ENCODE measurements at places on chromosomes 12 and 14. TPM values are rescaled to one million over a fixed set of nuclear protein-coding genes. Genes with fewer than 3 reads are reported as not detected.

- peaks cover 12% of the 10 kb centered on the region for H3K4me1 ChIP-seq
- H3K27ac ChIP-seq = no peak overlapping the region
- H3K36me3 ChIP-seq = no peaks in the 10 kb centered on the region
- DNase-seq = no peak
Observed at GRCh38 chr12:15726027-15726877, 62.9 kb downstream of the EPS8 start.

- peaks cover 5% of the 10 kb centered on the region for H3K4me1 ChIP-seq
- no peaks in the 10 kb centered on the region for H3K36me3 ChIP-seq
- H3K27ac ChIP-seq = no peak overlapping the region
- H3K4me3 ChIP-seq = no peak overlapping the region
- DNase-seq = no peak
Observed at GRCh38 chr12:26185532-26186320, 9.6 kb upstream of the SSPN start.

The NCAPD2 gene
- total RNA-seq = 52.8 TPM

The RNU4-1 gene
- under 0.01 TPM for total RNA-seq

The ACSS3 gene
- 1.4 TPM for total RNA-seq

The FSCB gene
- not detected for total RNA-seq

DNA sequence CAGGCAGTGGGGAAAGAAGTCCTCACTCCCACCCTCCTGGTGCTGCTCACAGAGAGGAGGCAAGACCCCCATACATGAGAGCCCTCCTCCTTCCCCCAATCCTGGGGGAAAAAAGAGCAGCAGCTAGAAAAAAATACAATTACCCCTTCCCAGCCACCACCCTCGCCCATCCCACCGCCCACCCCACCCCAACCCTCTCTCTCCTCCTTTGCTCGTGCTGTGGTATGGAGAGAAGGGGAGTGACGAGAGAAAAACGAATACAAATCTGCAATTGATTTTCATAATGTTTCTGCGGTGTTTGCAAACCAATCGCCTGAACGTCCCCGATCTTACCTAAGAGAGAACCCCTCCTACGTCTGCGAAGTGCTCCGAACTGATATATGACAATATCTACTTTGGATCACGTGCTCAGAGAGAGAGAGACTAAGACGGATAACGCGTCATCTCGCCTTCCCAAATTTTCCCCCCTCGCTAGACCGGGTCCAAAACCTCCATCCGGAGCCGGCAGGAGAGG is at the start of gene HOXC11:
Gene HOXC11, plus strand, starts transcription at position 405 of the 514 bp plus-strand sequence. CDS start 116 bp downstream, outside the sequence.
- H3K4me3 ChIP-seq = no peak within 1 kb of the TSS
- peaks cover 2% of the 10 kb centered on the region for H3K4me1 ChIP-seq
- H3K27ac ChIP-seq = no peak within 1 kb of the TSS
- peaks cover 98% of the 10 kb centered on the region for H3K27me3 ChIP-seq
- no peak for DNase-seq

- no peak overlapping the region for H3K27ac ChIP-seq
- DNase-seq = no peak
- no peaks in the 10 kb centered on the region for H3K27me3 ChIP-seq
- H3K4me1 ChIP-seq = no peaks in the 10 kb centered on the region
Observed at GRCh38 chr12:81221681-81222080, 143.8 kb downstream of the ACSS3 start.

The STAC3 gene
- 0.18 TPM for total RNA-seq

The OR11H6 gene
- not detected for total RNA-seq

- no peaks in the 10 kb centered on the region for H3K36me3 ChIP-seq
- peaks cover 5% of the 10 kb centered on the region for H3K4me1 ChIP-seq
- H3K27me3 ChIP-seq = peaks cover 60% of the 10 kb centered on the region
- no peak for DNase-seq
- no peak overlapping the region for H3K4me3 ChIP-seq
- H3K27ac ChIP-seq = no peak overlapping the region
Observed at GRCh38 chr14:36665887-36666415, 4.3 kb downstream of the PAX9 start.

The AMN gene
- under 0.01 TPM for total RNA-seq

DNA sequence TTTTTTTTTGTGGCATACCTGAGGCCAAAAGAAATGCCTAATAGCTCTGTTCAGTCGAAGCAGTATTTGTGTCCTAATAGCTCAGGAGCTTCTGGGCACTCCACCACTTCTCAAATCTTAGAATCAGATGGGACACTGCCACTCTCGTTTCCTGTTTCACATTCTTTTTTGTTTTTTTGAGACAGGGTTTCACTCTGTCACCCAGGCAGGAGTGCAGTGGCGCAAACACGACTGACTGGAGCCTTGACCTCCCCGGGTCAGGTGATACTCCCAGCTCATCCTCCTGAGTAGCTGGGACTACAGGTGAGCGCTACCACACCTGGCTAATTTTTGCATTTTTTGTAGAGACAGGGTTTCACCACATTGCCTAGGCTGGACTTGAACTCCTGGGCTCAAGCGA is 52.7 kb downstream of the SPPL3 start:
- no peaks in the 10 kb centered on the region for H3K27me3 ChIP-seq
- no peak for DNase-seq
- peaks cover 19% of the 10 kb centered on the region for H3K4me1 ChIP-seq
- no peak overlapping the region for H3K27ac ChIP-seq
- no peaks in the 10 kb centered on the region for H3K36me3 ChIP-seq

The THTPA gene
- 5.0 TPM for total RNA-seq

- DNase-seq = peak; percentile 71
- peaks cover 4% of the 10 kb centered on the region for H3K36me3 ChIP-seq
- H3K27me3 ChIP-seq = no peaks in the 10 kb centered on the region
Observed at GRCh38 chr12:56261503-56262232, 3.5 kb upstream of the ANKRD52 start.

DNA sequence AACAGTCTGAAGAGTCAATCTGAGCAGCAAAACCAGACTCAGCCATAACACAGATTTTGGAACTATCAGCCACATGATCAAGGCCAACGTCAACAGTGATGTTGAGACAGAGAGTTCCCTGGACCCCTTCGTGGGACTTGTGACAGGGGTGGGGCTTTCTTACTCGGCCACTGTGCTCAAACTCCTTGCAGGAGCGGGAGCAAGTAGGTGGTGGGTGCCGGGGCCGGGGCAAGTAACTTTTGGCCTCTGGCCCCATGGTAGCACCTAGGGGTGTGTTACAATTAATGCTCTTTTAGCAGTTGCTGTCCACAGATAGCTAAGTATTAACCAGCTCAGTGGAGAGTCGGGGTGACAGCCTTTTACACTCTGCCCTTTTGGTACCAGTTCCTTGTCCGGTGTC is 384.4 kb downstream of the NUAK1 start:
- no peak overlapping the region for H3K27ac ChIP-seq
- no peaks in the 10 kb centered on the region for H3K4me1 ChIP-seq
- DNase-seq = no peak
- peaks cover 6% of the 10 kb centered on the region for H3K27me3 ChIP-seq
- no peak overlapping the region for H3K4me3 ChIP-seq

GRCh38 chr12:56661560-56661959 is 15.8 kb upstream of the ATP5F1B start:
- no peaks in the 10 kb centered on the region for H3K4me1 ChIP-seq
- no peaks in the 10 kb centered on the region for H3K27me3 ChIP-seq
- H3K27ac ChIP-seq = no peak overlapping the region
- no peak overlapping the region for H3K4me3 ChIP-seq
- H3K36me3 ChIP-seq = peaks cover 15% of the 10 kb centered on the region

DNA sequence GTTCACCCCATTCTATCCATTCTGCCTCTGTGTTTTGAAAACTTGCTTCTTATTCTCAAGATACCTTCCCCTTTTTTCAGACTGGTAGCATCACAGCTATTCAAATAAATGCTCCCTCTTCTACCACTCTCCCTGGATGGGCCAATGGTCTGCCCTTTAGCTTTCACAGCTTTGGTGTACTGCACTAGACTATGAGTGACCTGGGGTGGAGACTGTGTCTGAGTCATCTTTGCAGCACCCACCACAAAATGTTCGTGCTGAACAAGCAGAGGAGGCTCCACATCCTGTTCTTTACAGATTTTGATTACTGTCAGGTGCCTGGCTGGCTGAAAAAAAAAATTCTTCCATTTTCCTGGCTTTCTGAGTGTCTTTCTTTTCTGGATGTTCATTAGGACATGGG is 1104.1 kb upstream of the TMEM132C start:
- no peak overlapping the region for H3K4me3 ChIP-seq
- DNase-seq = peak; percentile 53
- no peaks in the 10 kb centered on the region for H3K36me3 ChIP-seq
- H3K27me3 ChIP-seq = no peaks in the 10 kb centered on the region
- H3K4me1 ChIP-seq = no peaks in the 10 kb centered on the region
- H3K27ac ChIP-seq = no peak overlapping the region

- H3K27ac ChIP-seq = no peak within 1 kb of the TSS
- H3K4me3 ChIP-seq = no peak within 1 kb of the TSS
- H3K27me3 ChIP-seq = peaks cover 47% of the 10 kb centered on the region
- no peaks in the 10 kb centered on the region for H3K36me3 ChIP-seq
- no peak for DNase-seq
- H3K4me1 ChIP-seq = no peaks in the 10 kb centered on the region
Observed at GRCh38 chr14:104138098-104138717, at the start of gene KIF26A. TSS of gene KIF26A (plus strand) at chr14:104138587. CDS start at chr14:104138723, 136 bp downstream.

The IL22 gene
- not detected for total RNA-seq

DNA sequence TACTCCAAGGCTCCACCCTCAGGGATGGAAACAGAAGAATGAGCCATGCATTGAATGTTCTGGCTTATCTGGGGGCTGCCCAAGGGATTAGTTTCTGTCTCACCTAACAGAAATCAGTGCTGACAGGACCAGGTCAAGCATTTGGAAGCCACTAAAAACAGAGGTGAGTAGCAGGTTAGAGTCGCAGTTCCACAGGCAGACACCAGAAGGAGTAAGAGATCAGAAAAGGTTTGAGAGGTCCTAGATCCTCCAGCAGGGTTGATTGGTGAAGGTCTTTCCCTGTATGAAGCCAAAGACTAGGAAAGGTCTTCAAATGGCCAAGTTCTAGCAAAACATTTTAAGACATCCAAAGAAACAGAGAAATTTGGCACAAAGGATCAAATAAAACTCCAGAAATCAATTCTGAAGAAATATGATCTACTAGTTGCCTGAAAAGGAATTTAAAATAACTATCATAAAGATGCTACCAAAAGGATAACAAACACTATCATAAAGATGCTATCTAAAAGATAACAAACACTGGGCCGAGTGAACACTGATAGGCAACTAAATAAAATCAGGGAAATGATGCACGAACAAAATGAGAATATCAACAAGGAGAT is 19.5 kb upstream of the TTC9 start:
- no peak overlapping the region for H3K4me3 ChIP-seq
- peak; percentile 21 for DNase-seq
- no peak overlapping the region for H3K27ac ChIP-seq
- H3K27me3 ChIP-seq = peaks cover 2% of the 10 kb centered on the region
- H3K36me3 ChIP-seq = no peaks in the 10 kb centered on the region

- H3K4me3 ChIP-seq = no peak overlapping the region
- H3K27me3 ChIP-seq = no peaks in the 10 kb centered on the region
- peak; percentile 21 for DNase-seq
- peaks cover 22% of the 10 kb centered on the region for H3K36me3 ChIP-seq
- no peak overlapping the region for H3K27ac ChIP-seq
- H3K4me1 ChIP-seq = no peaks in the 10 kb centered on the region
Observed at GRCh38 chr14:92154283-92154942, 32.6 kb downstream of the CPSF2 start.

GRCh38 chr12:53653595-53653994 is 22.3 kb downstream of the ATP5MC2 start:
- no peak overlapping the region for H3K4me3 ChIP-seq
- no peaks in the 10 kb centered on the region for H3K27me3 ChIP-seq
- no peak overlapping the region for H3K27ac ChIP-seq
- DNase-seq = no peak
- no peaks in the 10 kb centered on the region for H3K36me3 ChIP-seq

- H3K27ac ChIP-seq = no peak overlapping the region
- peaks cover 100% of the 10 kb centered on the region for H3K36me3 ChIP-seq
- DNase-seq = no peak
Observed at GRCh38 chr12:57196439-57196838, 20.2 kb upstream of the NXPH4 start.

The POTEM gene
- total RNA-seq = not detected

- no peaks in the 10 kb centered on the region for H3K4me1 ChIP-seq
- H3K27me3 ChIP-seq = no peaks in the 10 kb centered on the region
- DNase-seq = no peak
- H3K27ac ChIP-seq = no peak overlapping the region
- H3K4me3 ChIP-seq = no peak overlapping the region
Observed at GRCh38 chr14:98368916-98369315, 903.1 kb downstream of the BCL11B start.

The PTGDR gene
- total RNA-seq = not detected

GRCh38 chr14:101193106-101193844 is 289.8 kb upstream of the RTL1 start:
- no peaks in the 10 kb centered on the region for H3K36me3 ChIP-seq
- no peak for DNase-seq
- H3K4me1 ChIP-seq = no peaks in the 10 kb centered on the region
- H3K4me3 ChIP-seq = no peak overlapping the region

DNA sequence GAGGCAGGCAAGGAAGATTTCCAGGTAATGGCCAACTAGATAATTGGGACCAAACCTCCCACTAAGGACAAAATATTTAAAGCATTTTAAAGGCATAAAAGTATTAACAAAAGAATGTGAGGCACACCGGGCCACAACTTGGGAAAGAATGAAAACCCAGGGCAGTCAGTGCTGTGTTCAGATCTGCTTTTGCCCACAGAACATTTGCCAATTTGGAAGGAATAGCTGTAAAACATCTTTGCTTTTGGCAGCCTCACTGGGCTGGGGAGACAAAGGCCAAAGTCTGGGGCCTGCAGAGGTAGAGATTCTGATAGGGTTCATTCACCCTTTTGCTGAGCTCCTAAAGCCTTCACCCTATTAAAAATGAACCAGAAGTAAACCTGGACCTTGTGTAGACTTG is 82.3 kb downstream of the SYNE3 start:
- DNase-seq = no peak
- H3K4me1 ChIP-seq = no peaks in the 10 kb centered on the region
- H3K36me3 ChIP-seq = peaks cover 15% of the 10 kb centered on the region

DNA sequence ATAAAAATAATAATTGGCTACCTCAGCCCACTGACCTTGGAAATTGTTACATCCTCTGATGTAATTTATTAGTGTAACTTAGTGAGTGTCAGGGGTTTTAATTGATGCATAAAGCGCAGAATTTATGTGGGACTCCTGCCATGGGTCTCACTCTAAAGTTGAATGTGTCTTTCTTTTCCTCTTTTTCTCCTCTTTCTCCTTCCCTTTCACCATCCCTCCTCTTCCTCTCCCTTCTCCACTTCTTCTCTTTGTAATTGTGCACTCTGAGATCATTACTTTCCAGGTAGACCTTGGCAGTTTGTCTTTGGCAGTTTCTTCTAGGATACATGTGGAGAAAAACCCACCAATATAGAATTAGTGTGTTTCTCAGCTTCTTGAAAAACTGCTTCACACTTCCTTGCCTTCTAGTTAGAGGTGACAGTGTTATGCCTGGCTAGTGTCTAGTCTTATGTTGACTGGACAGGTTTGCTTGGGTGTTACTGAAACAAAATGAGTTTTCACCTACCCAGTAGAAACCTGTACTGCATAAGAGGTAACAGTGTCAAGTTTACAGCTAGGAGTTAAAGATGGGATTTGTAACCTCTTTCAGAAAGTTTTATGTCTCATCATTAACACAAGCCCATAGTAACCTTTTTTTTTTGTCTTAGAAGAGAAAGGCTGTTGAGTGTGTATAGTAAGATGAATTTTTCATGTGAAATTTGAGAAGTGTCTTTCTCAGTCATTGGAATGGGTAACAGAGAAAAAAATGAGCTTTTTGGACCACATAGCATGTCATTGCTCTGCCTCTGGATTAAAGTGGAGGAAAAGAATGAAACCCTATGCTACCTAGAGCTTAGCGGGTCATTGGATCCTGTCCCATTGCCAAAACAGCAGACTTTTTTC is 18.6 kb downstream of the PELI2 start:
- peaks cover 15% of the 10 kb centered on the region for H3K4me1 ChIP-seq
- H3K27me3 ChIP-seq = no peaks in the 10 kb centered on the region
- DNase-seq = peak; percentile 40
- no peak overlapping the region for H3K27ac ChIP-seq
- no peak overlapping the region for H3K4me3 ChIP-seq
- H3K36me3 ChIP-seq = no peaks in the 10 kb centered on the region
